CD14-positive monocyte (primary cell): ENCODE measurements at places on chromosomes 1 and 21.
A peak's percentile ranks its signal among the peaks of the same experiment; 100 is the strongest.

DNA sequence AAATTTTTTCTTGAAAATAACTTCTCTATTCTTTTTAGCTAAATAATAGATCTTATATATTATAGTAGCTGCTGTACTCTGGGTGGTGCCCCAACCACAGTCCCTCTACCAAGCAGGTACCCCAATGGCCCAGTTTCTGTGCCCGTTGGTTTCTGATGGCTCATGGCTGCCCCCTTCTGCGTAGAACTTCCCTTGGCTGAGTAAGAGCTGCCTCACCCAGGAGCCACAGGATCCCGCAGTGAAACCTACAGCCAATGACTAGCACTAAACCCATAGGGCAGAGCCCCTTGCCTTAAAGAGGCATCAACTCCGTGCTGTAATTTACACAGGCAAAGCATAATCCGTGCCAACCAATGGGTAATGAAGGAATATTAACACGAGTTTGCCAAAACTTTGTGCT, 247.5 kb downstream of the USH2A start:
- no peak for DNase-seq

GRCh38 chr21:29080454-29080941, 7.0 kb upstream of the CCT8 start:
- DNase-seq = peak; percentile 41

GRCh38 chr1:42937141-42937696, 21.4 kb downstream of the SLC2A1 start:
- DNase-seq = peak; percentile 86

- no peak for DNase-seq
These were observed 43.3 kb downstream of the GPR137B start for GRCh38 chr1:236185687-236186086.

GRCh38 chr1:165129568-165130164, 226.8 kb downstream of the LMX1A start:
- no peak for DNase-seq

- DNase-seq = no peak
These were observed 29.6 kb upstream of the CADM3 start for GRCh38 chr1:159141584-159142390.

- no peak for DNase-seq
These were observed 95.3 kb downstream of the FOXD2 start for GRCh38 chr1:47532921-47533792.

- DNase-seq = no peak
These were observed 191.7 kb downstream of the HS2ST1 start for GRCh38 chr1:87106144-87106543.

DNA sequence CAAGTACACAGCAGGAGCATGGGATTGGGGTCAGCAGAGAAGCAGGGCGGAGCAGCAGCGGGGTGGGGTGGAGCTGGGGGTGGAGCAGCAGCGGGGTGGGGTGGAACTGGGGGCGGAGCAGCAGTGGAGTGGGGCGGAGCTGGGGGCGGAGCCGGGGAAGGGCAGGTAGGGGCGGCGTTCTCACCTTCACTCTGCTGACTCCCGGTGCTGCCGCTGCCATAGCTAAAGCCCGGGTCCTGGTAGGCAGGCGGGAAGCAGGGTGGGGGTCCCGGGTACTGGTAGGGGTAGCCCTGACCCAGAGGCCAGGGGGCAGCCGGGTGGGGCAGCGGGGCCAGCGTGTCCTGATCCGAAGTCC, 6.7 kb downstream of the TAS1R3 start:
- DNase-seq = no peak

DNA sequence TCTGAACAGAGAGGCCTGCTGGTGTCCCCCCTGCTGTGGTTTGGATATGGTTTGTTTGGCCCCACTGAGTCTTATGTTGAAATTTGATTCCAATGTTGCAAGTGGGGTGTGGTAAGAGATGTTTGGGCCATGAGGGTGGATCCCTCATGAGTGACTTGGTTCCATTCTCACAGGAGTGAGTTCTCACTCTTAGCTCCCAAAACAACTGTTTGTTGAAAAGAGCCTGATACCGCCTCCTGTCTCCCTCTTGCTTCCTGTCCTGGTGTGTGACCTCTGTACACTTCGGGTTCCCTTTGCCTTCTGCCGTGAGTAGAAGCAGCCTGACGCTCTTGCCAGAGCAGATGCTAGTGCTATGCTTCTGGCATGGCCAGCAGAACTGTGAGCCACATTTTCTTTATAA, 60.5 kb downstream of the C21orf91 start:
- DNase-seq = peak; percentile 26

- no peak for DNase-seq
These were observed 32.1 kb downstream of the SH3BGR start for GRCh38 chr21:39483917-39484316.

DNA sequence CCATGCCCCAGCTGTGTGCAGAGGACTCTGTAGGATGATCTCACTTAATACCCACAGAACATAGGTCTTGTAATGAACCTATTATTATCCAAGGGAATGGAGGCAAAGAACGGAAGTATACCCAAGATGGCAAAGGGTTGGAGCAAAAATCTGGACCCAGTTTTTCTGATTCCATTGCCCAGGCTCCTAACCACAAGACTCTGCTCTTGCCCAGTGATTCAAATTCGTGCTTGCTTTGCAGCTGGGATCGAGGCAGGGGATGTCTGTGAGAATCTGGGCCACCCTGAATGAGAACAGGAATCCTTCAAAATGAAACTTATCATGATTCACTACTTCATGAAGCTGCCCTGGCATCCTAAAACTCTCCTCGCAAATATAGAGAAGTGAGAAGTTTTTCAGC, 97.5 kb upstream of the KCNJ6 start:
- DNase-seq = no peak

DNA sequence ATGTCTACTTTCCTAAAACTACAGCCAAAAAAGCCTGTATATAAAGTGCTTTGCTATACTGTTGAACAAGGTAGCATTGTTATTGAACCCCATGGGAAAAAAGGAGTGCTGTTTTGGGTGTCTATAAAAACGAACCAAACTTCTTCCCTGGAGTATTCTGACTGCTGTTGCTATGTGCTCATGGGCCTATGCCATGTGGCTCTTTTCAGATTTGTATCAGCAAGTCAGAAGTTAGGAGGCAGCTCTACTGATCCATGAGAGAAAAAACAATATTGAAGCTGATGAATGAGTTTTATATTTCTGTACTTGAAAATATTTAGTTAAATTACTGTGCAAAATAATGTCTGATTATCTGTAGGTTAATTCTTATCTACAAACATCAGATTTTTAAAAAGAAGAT, 66.5 kb downstream of the ADGRL2 start:
- no peak for DNase-seq

DNA sequence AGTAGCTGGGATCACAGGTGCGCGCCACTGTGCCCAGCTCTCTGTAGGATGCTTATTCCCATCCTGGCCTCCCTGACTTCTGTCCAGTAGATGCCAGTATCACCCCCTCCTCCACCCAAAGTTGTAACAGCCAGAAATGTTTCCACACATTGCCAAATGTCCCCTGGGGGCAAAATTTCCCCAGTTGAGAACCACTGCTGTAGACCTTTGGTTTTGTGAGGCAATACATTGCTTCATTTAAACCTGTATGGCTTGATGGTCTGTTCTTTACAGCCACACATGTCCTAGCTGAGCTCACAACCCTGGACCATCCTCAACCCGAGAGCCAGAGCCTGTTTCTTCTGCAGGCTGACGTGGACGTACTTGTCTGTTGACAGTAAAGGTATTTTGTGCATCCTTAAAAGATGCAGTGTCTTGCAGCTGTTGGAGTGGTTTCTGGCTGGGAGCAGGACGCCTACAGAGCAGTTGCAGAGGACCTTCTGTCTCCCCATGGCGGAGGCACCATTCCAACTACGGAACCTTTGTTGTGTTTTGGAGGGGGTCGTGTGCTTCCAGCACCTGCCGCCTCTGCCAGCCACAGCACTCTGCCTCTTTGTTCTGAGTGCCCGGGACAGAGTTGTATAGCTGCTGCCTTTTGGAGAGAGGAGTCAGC, 26.6 kb downstream of the DOP1B start:
- DNase-seq = no peak

GRCh38 chr1:53552981-53553733, 94.0 kb downstream of the DMRTB1 start:
- no peak for DNase-seq

DNA sequence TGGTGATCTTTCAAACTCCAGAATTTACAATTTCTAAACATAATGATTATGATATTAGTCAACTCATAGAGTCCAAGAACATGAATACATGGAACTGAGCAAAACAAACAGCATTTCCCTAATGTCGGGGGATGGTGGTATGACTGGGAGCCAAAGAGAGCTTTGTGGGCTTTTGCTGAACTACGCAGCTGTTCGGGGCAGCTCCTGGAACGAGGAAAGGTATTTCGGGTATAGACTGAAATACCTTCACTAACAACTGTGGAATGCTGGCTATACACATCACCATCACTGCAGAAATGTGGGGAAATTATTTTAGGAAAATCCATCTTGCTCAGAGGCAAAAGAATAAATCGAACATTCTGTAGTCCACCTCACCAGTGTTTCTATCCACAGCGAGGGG, 30.2 kb upstream of the VPS26C start:
- DNase-seq = no peak

- DNase-seq = no peak
These were observed 83.0 kb downstream of the FCRL5 start for GRCh38 chr1:157469300-157469699.

- no peak for DNase-seq
These were observed 40.0 kb downstream of the ROR1 start for GRCh38 chr1:63813829-63814277.

- DNase-seq = no peak
These were observed 209.9 kb upstream of the DEPDC1 start for GRCh38 chr1:68706639-68707317.

DNA sequence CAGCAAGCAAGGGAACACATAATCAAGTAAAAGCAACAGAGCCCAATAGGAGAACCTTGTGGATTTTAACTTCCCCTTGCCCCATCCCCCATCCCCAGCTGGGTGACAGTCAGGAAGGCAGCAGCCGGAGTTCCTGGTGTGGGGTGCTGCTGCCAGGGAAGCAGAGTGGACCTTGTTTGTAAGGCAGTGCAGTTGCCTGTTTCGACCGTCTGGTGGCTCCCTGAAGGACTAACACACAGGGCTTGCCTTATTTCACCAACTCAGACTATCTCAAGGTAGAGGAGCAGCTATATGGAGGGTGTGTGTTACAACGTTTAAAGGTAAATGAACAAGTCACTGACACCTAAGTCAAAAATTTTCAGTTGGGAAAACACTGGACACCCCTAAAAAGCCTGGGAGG, 6.6 kb downstream of the KRTAP10-8 start:
- no peak for DNase-seq

DNA sequence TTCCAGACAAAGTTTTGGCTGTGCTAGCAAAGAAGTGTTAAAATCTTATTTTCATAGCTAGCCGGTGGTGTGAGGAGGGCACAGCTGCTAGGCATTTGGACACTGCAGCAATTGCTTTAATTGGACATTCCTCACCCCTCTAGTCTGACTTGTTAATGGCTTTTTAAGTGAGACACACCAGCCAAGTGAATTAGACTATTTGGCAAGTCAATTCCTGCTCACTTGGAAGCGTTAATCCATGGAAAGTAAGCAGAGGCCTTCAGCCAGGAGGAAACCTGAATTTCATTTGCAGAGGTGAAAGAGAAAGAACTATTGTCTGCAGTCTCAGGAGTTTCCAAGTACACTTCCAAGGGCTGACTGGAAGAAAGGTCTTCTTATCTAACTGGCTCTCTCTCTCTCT, 175.7 kb downstream of the ST6GALNAC3 start:
- DNase-seq = no peak

GRCh38 chr1:156079762-156080161, 2.5 kb downstream of the MEX3A start:
- no peak for DNase-seq

- DNase-seq = no peak
These were observed 13.0 kb downstream of the LSS start for GRCh38 chr21:46215436-46216131.

GRCh38 chr1:194081444-194081843, 895.0 kb upstream of the B3GALT2 start:
- DNase-seq = no peak

DNA sequence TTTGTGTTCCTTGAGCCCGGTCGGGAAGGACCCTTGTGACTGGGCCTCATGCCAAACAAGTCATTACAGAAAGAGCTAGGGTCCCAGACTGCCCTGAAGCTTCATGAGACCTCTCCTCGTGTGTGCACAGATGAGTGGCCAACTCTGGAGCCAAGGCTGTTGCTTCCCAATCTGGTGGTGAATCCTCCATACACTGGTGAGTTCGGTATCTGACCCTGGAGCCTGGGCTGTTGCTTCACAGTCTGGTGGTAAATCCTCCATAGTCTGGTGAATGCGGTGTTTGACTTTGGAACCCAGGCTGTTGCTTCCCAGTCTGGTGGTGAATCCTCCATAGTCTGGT, 737.8 kb downstream of the MATN1 start:
- DNase-seq = no peak

DNA sequence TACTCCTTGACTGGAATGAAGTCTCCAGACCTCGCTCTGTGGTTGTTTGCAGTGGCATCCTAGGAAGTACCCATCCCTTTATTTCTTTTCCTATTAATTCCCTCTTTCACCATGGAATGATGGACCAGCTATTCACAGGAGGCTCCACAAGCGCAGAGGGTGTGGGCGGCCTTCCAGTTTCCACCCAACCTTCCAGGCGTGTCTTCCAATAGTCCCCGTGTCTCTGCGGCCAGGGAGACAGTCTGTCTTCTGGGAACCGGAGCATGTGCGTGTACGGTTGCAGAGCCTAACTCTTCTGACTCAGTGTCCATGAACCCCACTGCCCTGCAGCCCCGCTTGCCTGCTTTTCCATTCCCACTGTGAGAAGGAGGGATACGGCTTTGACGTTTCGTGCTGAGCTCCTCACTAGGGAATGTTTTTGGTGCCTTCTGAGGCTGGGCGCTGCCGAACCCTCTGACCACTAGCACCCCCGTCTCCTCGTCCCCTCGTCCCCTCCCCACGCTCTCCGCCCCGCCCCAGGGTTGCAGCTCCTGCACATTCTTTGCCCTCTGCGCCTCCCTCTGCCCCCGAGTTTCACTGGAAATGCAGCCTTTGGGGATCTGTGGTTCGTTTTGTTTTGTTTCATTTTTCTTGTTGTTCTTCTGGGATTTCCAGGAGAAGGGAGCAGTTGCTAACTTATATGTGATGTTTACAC, 26.3 kb upstream of the FAM3B start:
- DNase-seq = no peak

GRCh38 chr1:54081306-54082270, 28.2 kb downstream of the TCEANC2 start:
- peak; percentile 58 for DNase-seq

- peak; percentile 95 for DNase-seq
These were observed 5.3 kb downstream of the CREG1 start for GRCh38 chr1:167548059-167548932.
